ENCODE measurements at places on chromosomes 3 and 15.

- no peak for DNase-seq
These were observed 626.0 kb downstream of the RBMS3 start for GRCh38 chr3:29906906-29907305.

DNA sequence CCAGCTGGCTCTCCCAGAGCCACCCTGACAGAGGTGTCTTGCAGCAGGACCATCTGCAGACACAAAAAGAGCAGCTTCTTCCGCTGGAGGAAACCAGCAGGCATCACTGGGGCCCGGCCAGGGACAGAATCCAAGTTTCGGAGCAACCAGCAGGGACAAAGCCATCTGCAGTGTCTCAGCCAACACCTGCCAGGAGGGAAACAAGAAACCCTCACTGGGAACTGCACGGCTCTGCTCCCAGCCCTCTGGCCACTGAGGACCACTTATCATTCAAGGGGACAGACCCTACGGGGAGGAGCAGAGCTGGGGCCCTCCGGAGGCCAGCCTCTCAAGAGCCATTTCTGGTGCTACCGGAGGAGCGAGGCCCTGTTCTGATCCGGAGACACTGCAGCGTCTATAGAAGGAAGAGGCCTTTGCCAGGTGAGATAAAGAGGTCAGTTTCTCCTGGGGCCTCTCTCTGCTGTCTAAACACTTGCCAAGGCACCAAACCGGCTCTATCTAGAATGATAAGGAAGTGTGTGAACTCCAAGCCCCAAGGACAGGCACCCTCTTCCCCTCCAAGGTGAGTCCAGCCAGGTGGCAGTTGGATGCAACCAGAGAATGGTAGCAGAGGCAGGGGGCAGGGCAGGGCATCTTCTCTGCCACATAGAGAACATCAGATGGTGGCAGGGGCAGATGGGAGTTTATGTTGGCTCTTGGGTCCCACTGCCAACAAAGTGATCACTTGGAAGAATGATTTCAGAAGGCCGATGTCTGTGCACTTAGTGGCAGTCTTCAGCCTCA lies 89.0 kb downstream of the CHSY1 start:
- DNase-seq, result no peak

DNA sequence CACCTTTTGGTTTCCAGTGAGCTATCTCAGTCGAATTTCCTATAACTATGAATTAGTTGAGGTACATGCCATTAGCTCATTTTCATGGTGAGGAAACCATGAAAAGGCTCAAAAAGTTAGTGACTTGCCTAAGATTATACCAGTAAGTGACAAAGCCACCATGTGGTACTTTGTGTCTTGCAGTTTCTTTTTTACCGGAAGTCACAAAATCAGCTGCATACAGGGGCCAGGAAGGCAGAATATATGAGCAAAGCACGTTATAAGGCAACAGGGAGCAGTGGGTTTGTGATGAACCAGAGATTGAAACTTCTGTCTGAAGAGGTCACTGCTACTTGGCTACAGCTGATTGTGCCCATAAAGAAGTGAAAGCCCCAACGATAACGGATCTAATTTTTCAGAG lies 50.3 kb downstream of the CMTM8 start:
- DNase-seq, result peak; percentile 63

- no peak for DNase-seq
These were observed 563 bp downstream of the ARL6IP5 start for GRCh38 chr3:69085168-69085832.

GRCh38 chr3:177944228-177944661 lies 592.0 kb upstream of the KCNMB2 start:
- DNase-seq, result peak; percentile 44

GRCh38 chr15:99441871-99442251 lies 123.9 kb upstream of the MEF2A start:
- DNase-seq, result no peak
